ENCODE measurements at places on chromosomes 4 and X.
A peak's percentile ranks its signal among the peaks of the same experiment; 100 is the strongest.

- DNase-seq: peak; percentile 5
These were observed 71.8 kb upstream of the NR3C2 start for GRCh38 chr4:148514041-148514440.

DNA sequence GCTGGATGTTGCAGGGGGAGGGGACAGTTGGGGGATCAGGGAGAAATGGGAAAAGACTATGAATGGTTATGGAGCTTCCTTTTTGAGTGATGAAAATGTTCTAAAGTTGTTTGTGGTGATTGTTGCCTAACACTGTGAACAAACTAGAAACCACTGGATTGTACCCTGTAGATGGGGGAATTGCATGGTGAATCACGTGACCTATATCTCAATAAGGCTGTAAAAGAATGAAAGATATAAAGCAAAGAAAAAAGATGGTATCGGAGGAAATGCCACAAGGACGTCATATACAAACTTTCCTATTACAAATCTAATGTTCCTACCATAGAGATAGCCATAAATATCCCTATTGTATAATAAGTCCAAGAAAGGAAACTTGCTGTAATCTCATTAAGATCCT, 20.6 kb upstream of the CT55 start:
- DNase-seq: no peak

- peak; percentile 53 for DNase-seq
These were observed 240.8 kb downstream of the STK32B start for GRCh38 chr4:5292101-5292500.

GRCh38 chr4:183876268-183876934, 28.7 kb upstream of the STOX2 start:
- DNase-seq: peak; percentile 71

GRCh38 chr4:163846008-163846407, 351.5 kb downstream of the TMA16 start:
- DNase-seq: no peak

GRCh38 chr4:70471897-70472296, at the start of gene MUC7:
Gene MUC7, plus strand, starts transcription at chr4:70472197. Its CDS starts 1,825 bp downstream, at chr4:70474022.
- no peak for DNase-seq

- DNase-seq: no peak
These were observed 241.0 kb upstream of the POF1B start for GRCh38 chrX:85620466-85620865.

GRCh38 chr4:153518637-153519389, 52.7 kb downstream of the TMEM131L start:
- peak; percentile 75 for DNase-seq

DNA sequence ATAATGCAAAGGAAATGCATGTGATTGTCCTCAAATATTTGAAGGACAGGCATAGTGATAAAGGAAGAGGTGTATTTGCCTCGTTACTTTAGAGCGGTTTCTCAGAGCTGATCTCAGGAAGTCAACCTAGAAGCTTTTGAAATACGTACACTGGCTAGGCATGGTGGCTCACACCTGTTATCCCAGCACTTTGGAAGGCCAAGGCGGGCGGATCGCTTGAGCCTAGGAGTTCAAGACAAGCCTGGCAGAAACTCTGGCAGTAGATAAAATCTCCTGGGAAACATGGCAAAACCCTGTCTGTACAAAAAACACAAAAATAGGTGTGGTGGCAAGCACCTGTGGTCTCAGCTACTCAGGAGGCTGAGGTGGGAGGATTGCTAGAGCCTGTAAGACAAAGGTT, 24.9 kb downstream of the SMARCAD1 start:
- no peak for DNase-seq

- DNase-seq: no peak
These were observed 429.6 kb downstream of the SMARCA1 start for GRCh38 chrX:129093706-129094105.

GRCh38 chrX:87525771-87526229, 8.2 kb downstream of the KLHL4 start:
- peak; percentile 63 for DNase-seq

DNA sequence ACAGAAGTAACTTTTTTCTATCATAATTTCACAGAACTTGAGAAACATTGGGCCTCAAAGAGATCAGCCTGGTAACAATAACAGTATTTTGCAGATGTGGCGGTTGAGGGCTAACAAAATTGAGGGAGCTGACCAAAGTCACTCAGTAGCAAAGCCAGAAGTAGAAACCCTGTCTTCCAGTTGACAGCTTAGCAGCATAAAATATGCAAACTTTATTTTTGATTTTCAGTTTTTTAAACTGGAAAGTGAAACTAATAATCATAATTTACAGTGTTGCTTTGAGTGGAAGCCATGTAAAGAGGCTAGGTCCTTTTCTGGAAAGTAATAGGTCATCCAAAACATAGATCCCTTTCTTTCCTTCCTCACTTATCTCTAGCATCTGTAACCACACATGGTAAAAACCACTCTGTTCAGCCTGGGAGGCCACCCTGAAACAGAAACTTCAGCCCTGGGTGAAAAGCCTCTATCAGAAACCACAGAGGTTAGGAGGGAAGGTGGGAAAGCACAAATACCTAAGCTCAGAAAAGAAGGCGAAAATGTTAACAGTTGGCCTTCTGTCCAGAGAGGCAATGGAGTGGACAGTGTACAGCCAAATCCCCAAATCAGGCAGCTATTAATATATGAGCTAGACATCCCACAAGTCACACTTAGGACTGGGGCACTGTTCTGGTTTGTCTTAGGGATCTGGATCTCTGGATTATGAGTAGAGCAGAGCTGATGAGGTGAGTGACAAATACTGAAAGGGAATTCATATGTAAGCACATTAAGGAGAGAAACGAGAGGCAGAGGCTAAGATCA, 61.1 kb upstream of the ARSJ start:
- no peak for DNase-seq

GRCh38 chr4:25059791-25060190, 29.0 kb upstream of the LGI2 start:
- no peak for DNase-seq

DNA sequence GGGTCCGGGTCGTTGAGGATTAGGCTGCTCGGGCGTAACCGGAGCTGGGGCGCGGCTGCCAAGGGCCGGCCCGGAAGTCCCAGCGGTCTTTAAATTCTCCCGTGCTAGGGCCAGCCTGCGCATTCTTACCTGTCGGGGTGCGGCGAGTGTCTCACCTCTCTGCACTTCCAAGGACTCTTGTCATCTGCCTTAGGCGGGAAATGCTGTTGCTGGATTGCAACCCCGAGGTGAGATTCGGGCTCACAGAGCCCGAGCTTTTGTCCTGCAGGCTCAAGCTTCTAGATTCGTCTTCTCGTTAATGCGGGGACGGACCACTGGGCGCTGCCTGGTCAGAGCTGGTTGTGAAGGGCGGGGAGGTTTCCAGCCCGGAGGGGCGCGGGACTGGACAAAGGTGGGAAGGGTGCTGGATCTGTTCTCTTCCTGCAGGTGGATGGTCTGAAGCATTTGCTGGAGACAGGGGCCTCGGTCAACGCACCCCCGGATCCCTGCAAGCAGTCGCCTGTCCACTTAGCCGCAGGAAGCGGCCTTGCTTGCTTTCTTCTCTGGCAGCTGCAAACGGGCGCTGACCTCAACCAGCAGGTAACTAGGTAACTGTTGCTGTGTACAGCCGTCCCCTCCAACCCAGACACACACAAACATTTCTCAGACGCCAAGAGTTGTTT, at the start of gene ANKRD37:
ANKRD37 (plus strand) TSS at position 118 of the 662 bp plus-strand sequence; CDS start at position 201, 83 bp downstream.
- peak; percentile 69 for DNase-seq

DNA sequence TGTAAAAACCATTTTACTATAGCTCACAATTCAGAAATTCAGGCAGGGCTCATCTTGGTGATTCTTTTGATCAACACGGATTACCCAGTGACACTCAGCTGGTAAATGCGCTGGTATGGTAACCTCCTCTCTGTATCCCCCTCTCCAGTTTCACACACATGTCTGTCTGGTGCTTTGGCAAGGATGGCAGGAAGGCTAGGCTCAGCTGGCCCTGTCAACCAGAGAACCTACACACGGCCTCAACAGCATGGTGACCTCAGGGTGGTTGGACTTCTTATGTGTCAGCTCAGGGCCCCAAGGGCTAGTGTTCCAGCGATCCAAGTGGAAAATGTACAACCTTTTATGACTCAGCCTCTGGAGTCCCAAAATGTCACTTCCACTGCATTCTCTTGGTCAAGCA, 55.7 kb upstream of the EOLA2 start:
- no peak for DNase-seq

GRCh38 chrX:8657883-8658282, 74.1 kb downstream of the ANOS1 start:
- no peak for DNase-seq

GRCh38 chr4:88109123-88109881, 49.1 kb downstream of the ABCG2 start:
- no peak for DNase-seq
